Activated CD4-positive, alpha-beta T cell treated with anti-CD3 and anti-CD28 coated beads, Interleukin-2, amount 50 U/mL, for 1 hour (primary cell): ENCODE measurements at places on chromosomes 4 and X.

DNA sequence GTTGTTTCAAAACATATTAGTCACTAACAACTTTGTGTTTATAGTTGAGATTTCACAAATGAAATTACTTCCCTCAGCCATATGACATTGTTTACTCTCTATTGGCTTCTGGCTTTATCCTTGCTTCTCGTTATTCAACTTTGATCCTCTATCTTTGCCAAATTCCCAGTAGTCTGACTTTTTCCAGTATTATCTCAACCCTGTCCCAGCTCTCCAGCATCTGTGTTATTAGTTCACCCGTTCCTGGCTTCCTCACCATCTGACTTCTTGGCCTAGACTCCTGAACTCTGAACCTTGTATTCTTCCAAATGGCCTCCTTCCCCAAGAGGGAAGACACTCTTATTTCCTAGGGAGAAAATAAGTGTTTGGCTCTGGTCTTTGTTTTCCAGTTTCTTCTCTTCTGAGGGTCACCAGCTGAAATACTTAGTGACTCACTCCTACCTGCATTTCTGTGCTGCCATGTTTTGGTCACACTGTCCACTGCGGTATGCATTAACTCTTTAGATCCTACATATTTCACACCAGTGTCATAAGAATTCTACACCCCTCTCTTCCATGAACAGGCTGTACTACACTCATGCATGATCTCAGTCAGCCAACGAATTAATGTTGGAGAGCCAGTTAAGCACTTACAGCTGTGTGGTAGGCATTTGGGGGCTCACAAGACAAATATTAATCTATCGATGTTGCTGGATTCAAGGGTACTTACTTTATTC is 17.0 kb upstream of the ARHGAP24 start:
- no peak for DNase-seq

DNA sequence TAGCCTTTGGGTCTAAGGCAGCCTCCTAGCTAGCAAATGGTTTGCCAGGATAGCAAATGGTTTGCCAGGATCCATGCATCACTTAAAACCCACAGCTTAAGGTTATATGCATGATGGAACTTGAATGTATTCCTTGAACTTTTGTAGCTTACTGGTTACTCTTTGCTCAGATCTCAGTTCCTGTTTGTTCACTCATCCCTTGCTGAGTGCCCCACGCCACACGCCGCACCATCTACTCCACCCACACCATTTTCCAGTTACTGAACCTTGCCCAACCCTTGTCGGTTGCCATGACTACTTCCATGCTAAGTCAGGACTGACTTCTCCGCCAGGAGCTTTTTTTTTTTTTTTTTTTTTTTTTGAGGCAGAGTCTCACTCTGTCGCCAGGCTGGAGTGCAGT is 29.5 kb upstream of the XIAP start:
- DNase-seq: no peak

GRCh38 chr4:104826171-104826570 is 320.5 kb upstream of the TET2 start:
- DNase-seq: no peak

DNA sequence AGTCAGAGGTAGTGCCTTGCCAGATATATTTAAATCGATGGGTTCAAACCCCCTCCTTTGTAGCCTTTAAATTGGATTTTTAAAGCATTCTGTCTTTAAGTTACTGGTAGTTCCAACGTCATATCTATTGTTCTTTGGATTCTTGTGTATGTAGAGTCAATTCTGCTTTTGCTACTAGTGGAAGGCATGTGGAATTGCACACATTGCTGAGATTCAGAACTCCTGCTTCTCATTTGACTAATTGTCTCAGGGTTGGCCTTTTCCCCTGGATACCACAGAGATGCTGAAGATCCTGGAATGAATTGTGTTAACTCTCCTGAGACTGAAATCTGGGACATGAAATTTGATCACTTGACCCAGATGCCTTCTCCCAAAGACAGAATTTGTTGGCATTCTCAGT is 328.3 kb upstream of the RPS6KA3 start:
- no peak for DNase-seq

GRCh38 chr4:85968945-85969819 is 390.7 kb downstream of the MAPK10 start:
- DNase-seq: no peak

DNA sequence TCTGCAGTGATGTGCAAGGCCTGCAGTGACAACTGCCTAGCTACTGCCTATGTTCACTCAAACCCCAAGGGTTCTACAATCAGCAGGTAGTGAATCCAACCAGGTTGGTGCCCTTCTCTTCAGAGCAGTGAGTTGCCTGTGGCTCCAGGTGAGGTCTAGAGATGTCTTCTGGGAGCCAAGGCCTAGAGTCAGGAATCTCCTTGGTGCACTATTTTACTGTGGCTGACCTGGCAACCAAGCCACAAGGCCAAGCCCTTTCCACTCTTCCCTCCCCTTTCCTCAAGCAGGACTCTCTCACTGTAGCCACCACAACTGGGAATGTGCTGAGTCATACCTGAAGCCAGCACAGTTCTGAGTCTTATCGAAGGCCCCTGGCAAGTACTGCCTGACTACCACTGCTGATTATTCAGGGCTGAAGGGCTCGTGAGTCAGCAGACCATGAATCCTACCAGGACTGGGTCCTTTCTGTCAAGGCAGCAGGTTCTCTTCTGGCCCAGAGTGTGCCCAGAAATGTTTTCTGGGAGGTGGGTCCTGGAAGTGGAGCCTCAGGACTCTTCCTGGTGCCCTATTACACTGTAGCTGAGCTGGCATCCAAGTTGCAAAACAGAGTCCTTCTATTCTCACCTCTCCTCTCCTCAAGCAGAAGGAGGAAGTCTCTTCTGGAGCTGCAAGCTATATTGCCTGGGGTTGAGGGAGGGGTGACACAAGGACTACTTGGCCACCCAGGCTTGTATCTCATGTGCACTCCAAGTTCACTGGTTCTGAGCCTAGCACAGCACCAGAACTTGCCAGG is 111.6 kb downstream of the BTC start:
- DNase-seq: no peak
